ENCODE measurements at places on chromosomes 4 and X.

DNA sequence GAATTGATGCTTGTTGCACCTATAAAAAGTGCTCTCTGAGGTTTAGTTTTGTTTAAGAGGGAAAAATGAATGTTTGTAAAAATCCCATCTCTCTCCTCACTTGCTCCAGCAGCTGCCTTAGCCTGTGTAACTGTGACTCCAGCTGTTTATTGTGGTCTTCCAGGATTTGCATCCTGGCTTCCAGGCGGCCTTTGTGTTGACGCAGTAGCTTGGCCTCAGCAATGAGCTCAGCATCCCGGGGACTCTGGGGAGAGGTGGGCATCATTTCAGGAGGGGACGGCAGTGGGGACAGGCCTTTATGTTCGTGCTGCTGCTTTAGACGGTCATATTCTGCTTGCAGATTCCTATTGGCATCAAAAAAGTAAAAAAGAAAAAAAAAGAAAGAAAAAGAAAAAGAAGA is 75.3 kb upstream of the FTHL17 start:
- DNase-seq, result no peak

GRCh38 chr4:139833151-139833910 is 167.7 kb downstream of the MGST2 start:
- DNase-seq, result no peak

DNA sequence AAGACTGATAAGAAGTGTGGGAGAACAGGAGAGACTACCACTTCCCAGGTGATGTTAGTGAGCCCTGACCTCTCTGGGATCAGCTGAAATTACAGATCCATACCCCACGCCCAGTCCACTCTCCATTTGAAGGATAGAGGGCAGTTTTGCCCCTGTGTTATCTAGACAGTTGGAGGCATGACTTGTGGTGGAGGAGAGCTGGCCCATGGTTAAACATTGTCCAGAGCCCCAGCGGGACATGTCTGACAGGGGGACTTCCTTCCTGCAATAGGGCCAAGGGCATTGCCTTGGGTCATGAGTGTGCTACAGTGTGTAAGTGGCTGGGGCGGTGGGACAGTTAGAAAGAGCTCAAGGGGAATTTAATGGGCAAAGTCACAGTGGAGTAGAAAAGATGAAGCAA is 181.1 kb downstream of the MID1IP1 start:
- DNase-seq, result no peak

- peak; percentile 41 for DNase-seq
Observed at GRCh38 chr4:153791746-153792617, 3.1 kb upstream of the SFRP2 start.

- DNase-seq, result no peak
Observed at GRCh38 chr4:176882206-176882605, 89.5 kb upstream of the VEGFC start.

- no peak for DNase-seq
Observed at GRCh38 chrX:81301877-81302276, 100.0 kb downstream of the SH3BGRL start.

DNA sequence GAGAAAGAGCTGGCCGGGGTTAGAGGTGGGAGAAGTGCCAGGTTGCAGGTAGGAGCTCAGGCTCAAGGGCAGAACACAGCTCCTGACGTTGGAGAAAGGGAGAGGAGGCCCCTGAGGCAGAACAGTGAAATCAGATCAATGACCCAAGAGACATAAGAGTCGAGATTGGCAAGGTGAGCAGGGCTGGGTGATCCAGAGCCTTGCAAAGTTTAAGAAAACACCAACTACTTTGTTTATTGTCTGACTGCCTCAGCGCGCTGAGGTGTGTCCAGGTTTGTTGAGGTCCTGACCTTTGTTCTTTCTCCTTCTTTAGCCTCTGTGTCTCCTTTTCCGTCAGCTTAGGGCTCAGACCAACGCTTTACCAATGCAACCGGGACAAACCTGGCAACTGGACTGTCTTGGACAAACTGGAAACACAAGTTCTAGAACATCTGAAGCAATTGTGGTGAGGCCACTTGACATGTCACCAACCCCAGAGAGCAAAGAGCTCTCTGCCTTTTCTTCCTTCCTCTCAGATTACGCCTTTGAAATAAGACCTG is 28.3 kb downstream of the CHRNA9 start:
- no peak for DNase-seq

GRCh38 chr4:73387552-73387951 is 16.5 kb upstream of the ALB start:
- no peak for DNase-seq

GRCh38 chr4:71163317-71163716 is 169.9 kb downstream of the DCK start:
- no peak for DNase-seq

DNA sequence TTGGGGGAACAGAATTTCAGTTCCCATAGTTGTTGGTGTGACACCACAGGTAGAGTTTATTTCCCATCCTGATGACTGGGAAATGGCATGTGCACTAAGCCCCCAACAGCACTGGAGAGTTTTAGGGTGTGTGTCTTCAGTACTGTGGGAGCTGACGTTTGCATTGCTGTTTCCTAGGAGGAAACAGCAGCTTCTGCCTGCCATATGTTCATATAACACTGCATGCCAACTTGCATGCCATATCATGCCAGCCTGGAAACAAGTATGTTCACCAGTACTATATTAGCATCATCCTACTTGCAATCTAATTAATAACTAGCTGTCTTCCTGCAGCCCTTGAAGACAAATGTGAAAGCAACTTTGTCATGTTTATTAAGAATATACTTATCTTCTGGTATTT is 58.2 kb downstream of the NAA11 start:
- no peak for DNase-seq

- no peak for DNase-seq
Observed at GRCh38 chrX:12820737-12821136, 29.5 kb downstream of the PRPS2 start.

GRCh38 chrX:15398874-15399273 is 14.7 kb upstream of the VEGFD start:
- DNase-seq, result no peak

- no peak for DNase-seq
Observed at GRCh38 chrX:135273162-135273561, 21.3 kb downstream of the ETDA start.

DNA sequence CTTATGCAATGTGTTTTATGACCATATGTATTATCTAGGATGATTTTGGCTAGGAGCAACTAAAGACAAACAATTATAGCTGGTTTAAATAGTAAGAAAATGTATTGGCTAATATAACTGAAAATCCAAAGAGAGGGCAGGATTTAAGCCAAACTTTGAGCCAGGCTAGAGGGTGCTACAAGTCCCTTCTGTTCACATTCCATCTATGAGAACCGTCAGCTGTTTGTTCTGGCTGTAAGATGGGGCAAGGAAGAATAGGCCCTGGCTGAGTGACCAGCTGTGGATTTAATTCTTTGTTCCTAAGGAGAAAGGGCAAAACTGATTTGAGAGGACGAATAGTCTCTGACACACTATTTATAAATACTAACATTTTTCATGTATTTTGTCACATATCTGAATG is 79.2 kb upstream of the UGT8 start:
- no peak for DNase-seq

GRCh38 chr4:20318001-20318908 is 66.5 kb downstream of the SLIT2 start:
- DNase-seq, result no peak

DNA sequence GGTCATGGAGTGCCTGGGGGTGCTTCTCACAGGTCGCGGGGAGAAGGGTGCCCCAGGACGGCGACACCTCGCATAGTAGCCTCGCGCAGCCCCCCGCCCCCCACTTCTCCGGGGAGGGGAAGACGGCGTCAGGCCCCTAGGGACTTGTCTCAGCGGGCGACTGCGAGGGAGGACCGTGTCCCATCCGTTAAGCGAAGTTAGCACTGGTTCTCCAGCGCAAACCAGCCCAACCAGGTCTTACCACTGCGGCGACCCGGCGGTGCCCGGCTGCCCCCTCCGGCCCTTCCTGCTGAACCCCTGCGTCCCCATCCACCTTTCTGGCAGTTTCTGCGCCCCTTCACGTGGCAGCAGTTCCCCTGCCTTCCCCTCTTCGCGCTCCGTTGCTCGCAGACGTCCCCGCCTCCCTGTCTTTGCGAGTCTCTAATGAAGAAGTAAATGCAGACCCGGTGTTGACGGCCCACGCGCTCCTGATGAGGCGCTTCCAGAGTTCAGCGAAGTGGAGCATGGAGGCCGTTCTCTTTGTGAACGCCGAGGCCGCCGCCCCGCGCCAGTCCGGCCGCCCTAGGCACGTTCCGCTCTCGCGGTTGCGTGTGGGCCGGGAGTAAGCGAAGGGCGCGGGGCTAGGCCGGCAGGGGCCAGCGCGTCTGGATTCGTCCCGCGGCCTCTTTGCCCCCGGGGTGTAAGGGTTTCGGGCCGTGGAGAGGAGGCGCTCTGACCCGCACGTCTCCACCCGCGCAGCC is 3.0 kb downstream of the SLIT2 start:
- DNase-seq, result no peak

DNA sequence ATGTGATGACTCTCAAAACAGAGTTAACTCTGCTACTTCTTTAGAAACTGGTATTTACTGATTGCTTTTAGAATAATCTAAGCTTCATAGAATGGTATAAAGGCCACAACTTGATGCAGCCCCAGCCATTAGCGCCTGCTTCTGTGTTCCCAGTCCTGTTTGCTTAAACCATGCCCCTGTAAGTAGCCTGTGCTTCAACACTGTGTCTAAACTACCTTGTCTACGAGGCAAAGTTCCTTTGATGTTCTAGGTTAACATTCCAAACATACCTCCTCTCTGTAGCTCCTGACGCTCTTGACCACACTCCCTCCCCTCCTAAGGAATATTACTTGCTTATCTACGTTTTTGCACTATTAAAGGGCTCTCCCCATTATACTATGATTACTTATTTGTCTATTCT is 352.5 kb upstream of the ADGRL3 start:
- DNase-seq, result no peak

DNA sequence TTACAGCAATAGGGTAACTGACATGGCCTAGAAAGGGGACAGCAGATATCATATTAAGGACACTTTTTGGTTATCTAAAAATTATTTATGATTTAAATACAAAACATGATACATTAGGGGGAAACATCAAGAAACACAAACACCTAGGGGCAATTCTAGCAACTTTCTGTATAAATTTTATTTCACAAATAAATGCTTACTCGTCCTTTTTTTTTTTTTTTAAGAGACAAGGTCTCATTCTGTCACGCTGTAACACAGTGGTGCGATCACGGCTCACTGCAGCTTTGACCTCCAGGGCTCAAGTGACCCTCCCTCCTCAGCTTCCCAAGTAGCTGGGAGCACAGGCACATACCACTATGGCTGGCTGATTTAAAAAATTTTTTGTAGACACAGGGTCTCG is 151.8 kb upstream of the BCOR start:
- DNase-seq, result no peak

- no peak for DNase-seq
Observed at GRCh38 chrX:154799556-154800348, 5.5 kb downstream of the MPP1 start.

- DNase-seq, result no peak
Observed at GRCh38 chr4:47217291-47217690, 185.9 kb downstream of the GABRB1 start.

GRCh38 chr4:87281603-87282002 is 41.1 kb downstream of the HSD17B13 start:
- DNase-seq, result no peak

GRCh38 chr4:72970756-72971155 is 98.8 kb downstream of the COX18 start:
- DNase-seq, result no peak

- DNase-seq, result no peak
Observed at GRCh38 chrX:25083661-25084060, 67.9 kb upstream of the ARX start.

- DNase-seq, result no peak
Observed at GRCh38 chr4:180106122-180106521, 2137.1 kb upstream of the TENM3 start.

- no peak for DNase-seq
Observed at GRCh38 chr4:22504447-22504846, 11.4 kb downstream of the ADGRA3 start.

- no peak for DNase-seq
Observed at GRCh38 chr4:80412322-80412721, 76.8 kb downstream of the CFAP299 start.

- no peak for DNase-seq
Observed at GRCh38 chrX:10965174-10965798, 145.8 kb upstream of the HCCS start.

DNA sequence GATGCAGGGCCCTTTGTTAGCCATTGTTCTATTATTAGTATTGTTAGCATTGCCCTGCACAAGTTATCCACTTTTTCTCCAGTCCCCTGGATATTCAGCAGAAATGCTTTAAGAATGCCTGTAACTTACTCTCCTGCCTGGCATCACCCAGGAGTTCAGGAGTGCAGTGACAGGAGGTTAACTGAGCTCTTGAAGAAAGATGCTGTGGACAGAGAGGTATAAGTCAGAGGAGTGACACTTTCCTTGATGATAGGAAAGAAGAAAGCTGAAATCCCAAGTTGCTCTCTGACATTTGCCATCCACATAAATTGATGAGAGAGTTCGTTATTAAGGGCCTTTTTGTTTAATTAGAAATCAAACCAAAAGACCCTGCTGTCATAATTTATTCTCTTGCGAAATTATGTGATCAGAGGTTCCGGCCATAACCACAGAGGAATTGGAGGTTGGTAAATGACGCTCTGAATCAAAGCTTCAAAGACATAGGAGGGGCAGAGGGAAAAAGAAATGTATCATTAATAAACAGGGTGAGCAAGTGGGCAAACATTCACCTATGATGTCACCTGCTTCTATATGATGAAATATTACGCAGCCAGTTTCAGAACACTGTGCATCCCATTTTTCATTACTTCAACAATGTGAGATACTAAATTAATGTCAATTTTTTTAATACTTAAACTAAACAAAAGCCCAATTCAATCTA is 230.2 kb upstream of the JADE1 start:
- no peak for DNase-seq

- DNase-seq, result no peak
Observed at GRCh38 chr4:3341760-3342159, 48.9 kb downstream of the RGS12 start.

- DNase-seq, result no peak
Observed at GRCh38 chr4:48333587-48333986, 7.7 kb upstream of the SLAIN2 start.

DNA sequence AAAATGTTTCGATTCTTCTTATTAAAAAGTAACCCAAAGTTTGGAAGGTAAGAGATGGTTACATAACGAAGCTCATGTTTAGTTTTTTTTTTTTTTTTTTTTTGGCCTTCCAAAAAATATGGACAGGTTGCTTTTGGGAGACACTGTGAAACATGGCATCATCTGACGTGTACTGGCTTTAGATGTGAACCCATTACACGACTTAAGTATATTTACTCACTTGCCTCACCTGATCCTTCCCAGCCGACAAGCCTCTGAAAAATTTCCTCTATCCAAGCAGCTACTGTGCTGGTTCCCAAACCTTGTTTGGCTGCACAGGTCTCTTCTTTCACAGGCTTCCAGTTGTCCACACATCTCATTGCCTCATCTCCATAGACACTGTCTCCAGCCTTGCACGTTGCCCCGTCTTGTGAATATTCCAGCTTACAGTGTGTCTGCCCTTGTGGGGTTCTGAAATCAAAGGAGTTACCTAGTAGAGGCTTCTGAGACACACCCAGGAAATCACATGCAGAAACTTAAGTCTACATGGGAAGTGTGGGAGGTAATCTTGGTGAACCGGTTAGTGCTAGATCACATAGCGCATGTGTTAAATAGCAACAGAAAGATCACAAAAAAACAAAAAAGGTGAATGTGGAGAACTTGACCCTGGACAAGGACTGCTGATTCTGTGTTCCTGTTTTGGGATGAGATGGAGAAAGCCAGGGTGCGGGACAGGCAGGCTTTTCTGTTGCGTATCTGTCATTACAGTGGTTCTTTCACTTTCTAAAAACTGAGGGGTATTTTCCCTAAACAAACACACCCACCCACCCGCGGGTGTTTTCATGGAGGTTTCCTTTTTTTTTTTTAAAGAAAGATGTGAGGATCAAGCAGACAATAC is 328.6 kb downstream of the ARHGAP10 start:
- DNase-seq, result no peak

GRCh38 chr4:3106339-3107186 is 32.1 kb downstream of the HTT start:
- DNase-seq, result peak; percentile 94

Measured in suppressor macrophage (primary cell).